ENCODE measurements at places on chromosomes 1 and 21.

DNA sequence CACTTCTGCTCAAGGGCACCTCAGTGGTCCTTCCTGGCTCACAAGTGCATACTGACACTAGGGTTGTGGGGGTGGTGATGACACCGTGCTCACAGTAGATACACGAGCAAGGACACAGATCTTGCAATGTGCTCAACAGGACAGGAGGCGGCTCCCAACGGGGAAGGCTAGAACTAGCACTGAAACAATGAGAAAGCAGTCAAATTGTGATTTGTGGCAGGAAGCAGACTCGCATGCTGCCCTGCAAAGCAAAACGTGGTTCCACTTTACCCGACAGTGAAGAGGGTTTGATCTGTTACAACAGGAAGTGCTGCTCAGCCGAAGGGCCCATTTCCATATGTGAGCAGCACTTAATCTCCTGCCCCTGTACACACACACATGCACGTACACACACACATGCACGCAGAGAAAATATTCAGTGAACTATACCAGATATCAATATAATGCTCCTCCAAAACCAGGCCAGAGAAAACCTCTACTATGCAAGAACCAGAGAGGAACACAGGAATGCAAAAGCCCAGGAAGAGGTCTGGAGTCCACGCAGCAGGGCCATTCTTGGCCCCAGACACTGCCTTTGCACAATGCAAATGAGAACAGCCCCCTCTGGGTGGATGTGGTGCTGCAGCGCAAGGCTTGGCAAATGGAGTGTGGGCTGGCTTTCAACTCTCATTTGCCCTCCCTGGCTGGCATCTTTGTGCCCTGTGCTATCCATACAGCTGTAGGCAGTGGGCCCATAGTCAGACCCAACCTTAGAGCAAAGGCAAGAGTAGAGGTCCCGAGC lies 47.1 kb downstream of the KANK4 start:
- DNase-seq = no peak

- no peak for DNase-seq
These were observed 25.0 kb downstream of the AGPAT3 start for GRCh38 chr21:43890042-43890441.

GRCh38 chr1:160330119-160330518 lies 12.9 kb downstream of the COPA start:
- DNase-seq = no peak

DNA sequence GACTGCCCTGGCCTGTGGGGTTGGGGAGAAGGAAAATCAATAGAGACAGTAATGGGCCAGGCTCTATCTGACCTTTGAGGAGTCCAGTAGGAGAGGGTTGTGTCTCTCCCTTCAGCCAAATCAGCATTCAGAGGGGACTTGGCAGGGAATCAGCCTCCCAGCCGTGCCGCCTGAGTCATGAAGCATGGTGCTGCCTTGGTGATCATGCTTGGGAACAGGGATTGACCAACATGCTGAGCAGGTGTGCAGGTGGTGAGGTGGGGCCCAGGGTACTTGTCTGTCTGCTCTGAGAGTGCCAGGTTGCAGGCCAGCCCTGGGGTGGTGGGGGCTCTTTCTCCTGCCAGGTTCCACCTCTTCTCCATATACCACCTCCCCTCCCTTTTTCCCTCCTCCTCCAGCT lies 58.9 kb upstream of the TLR5 start:
- DNase-seq = no peak

DNA sequence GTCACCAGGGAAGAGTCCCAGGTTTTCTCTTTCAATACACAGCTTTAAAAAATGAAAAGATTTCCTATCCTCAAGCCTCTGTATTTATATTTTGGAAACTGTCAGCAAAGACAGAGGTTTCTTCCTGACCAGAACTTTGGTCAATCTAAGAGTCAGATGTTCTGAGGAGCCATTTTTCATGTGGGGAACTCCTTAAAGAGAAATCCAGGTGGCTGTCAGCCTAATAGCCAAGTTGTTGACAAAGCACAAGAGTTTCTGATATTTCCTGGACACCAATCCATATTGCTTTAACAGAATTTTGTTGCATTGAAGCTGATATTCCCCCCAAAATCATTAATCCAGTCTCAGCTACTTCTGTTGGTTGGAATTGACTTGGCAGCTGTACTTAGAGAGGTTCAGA lies 318.6 kb upstream of the NFIA start:
- DNase-seq = no peak

GRCh38 chr1:39440856-39441255 lies 50.6 kb upstream of the BMP8A start:
- no peak for DNase-seq

DNA sequence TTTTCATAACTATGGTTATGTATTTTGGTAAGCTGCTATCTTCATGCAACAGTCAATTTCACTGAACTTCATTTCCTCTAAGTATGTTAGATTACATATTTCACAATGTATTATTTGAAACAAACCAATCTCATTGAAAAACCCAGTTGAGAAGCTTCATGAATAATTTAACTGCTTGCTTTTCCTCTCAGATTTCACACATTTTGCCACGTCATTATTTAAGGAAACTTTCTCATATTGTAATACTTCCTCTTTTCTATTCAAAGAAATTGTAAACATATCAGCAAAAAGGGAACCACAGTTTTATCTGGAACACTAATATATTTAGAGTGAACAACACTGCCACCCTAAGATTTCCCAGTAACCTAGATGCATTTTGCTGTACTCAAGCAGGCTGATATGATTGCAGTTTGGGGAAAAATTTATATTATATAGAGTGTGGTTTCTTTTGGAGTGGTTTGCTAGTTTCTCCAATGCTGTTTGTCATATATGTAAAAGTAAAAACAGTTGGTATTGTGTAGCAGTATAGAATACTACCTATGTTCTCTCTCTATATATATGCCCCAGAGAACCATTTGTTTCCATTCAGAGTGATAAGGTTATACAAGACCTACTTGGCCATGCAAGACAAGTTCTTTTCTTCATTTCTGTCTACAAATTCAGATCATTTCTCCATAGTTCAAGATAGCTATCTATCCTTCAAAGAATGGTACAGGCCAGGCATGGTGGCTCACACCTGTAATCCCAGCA lies 28.4 kb upstream of the AHCTF1 start:
- DNase-seq = no peak

DNA sequence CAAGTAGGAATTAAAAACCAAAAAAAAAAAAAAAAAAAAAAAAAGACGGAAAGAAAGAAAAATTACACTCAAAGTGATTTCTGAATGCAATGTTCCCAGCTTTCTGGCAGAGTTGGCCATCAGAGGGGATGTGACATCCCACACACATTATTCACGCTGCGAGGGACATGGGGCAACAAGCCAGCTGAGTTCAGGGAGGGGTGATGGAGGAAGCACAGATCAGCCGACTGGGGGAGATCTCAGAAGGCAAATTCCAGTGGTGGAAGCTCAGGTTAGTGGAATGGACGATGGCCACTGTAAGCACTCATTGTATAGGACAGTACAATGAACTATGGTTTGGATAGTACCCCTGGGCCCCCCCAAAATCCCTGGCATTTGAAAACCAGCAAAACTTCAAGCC lies 311.9 kb downstream of the PCP4 start:
- no peak for DNase-seq

DNA sequence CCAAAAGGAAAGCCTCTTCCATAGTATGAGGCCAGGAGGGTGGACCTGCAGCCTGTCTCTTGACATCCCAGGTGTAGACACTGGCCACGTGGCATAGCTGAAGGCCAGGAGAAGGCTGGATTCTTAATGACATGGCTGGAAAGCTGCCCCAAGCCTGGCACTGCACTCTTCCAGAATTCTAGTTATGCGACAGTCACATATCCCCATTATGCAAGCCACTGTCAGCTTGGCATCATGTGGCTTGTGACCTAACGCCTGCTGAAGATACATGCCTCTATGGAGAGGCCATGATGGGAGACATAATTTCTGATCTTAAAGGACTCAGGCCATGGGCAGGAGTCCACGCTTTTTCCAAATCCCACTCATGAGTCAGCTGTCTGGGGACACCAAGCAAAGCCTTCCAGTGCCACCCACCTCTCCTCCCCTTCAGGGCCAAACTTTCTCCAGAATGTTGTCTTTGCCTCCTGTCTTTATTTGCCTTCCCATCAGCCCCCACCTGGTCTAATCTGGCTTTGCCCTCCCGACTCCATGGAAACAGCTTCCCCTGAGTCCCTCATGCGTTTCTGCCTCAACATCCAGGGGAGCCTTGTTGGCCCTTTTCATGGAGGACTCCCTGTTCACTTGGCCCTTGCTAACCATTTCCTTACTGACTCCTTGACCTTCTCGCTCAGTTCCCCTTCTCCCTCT lies 3.0 kb downstream of the PLA2G2A start:
- no peak for DNase-seq

DNA sequence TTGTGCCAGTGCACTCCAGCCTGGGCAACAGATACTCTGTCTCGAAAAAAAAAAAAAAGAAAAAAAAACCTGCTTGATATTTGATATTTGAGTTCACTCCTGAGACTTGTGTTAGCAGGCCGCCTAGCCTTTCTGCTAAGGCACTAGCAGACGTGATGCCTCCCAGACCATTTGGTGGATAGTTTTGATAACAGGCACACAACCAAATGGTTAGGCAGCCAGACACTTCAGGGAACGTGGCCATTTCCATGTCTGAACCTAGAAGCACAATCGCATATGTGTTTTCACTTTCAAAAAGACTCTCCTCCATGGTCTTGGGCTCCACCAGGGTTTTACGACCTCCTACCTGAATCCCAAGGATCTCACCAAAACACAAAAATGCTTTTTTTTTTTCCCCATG lies 1319.5 kb downstream of the BRINP3 start:
- no peak for DNase-seq

GRCh38 chr1:110630839-110631663 lies 24.9 kb upstream of the KCNA2 start:
- peak; percentile 81 for DNase-seq

- no peak for DNase-seq
These were observed 16.1 kb downstream of the ENSA start for GRCh38 chr1:150613061-150613920.

DNA sequence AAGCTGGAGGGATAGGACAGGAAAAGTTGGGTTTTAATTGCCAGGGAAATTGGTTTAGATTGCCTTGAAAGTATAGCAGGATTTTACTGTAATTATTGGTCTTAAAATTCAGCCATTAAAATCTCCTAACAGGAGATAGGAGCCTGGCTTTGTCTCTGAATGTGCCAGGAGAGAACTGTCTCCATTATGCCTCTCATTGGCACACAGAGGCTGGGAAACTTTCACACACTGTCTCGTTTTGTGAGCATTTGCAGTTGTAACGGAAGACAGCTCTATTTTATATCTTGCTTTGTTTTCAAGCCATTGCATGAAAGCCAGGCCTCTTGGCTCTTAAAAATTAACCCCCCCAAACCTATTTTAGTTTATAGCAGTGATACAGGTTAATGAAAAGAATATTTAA lies 12.5 kb downstream of the DNAJC6 start:
- DNase-seq = no peak

GRCh38 chr1:158146165-158146564 lies 34.5 kb upstream of the CD1D start:
- no peak for DNase-seq

DNA sequence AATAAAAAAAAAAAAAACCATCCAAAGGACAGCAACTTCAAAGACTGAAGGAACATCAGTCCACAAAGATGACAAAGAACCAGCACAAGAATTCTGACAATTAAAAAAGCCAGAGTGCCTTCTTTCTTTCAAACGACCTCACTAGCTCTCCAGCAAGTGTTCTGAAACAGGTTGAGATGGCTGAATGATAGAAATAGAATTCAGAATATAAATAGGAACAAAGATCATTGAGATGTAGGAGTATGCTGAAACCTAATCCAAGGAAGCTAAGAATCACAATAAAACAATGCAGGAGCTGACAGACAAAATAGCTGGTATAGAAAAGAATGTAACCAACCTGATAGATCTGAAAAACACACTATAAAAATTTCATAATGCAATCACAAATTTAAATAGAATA lies 218.2 kb downstream of the GIPC2 start:
- no peak for DNase-seq

DNA sequence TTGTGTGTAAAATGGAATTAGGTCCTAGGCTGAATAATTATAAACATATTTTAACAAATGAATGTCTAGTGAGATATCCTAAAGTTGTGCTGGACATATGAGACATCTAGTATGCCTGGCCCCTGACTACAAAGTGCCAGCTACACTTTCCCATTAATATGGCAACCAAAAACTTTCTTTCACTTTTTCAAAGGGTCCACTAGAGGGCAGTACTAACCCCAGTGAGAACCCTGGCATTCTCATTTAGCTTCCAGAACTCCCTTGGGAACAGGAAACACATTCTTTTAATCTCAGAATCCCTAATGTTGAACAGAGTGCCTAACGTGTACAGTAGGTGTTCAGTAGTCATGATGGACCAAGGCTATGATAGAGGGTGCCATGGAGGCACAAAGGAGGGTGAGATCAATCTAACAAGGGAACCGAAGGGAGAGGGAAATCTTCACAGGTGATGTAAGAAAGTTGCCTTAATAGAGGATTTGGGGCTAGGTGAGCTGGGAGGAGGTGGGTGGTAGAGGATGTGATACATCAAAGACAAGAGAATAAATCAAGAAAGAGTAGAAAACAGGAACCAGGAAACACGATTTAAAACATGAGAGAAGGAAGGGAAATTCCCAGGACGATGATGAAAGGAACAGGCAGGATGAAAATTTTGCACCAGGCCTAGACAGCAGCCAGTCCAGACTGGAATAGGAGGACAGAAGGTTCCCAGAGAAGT lies 41.6 kb downstream of the NSL1 start:
- no peak for DNase-seq

GRCh38 chr1:37814252-37814651 lies 6.2 kb upstream of the YRDC start:
- no peak for DNase-seq

DNA sequence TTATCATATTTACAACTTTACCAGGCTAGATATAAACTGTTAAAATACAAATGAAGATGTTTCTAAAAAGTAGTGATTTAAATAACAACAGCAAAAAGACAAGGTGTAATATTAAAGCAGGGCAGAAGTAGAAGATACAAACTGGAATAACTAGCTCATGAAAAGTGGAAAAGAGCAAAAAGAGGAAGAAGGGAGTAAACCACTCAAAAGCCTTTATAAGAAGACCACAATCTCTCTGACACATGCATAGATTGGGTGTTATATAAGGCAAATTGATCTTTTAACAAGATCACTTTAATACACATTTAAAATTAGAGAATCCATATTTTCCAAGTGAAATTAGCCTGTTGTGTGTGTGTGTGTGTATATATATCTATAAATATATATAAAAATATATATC lies 5.0 kb downstream of the DENND1B start:
- DNase-seq = no peak

- no peak for DNase-seq
These were observed 281.0 kb downstream of the PTPRC start for GRCh38 chr1:198919667-198920398.

DNA sequence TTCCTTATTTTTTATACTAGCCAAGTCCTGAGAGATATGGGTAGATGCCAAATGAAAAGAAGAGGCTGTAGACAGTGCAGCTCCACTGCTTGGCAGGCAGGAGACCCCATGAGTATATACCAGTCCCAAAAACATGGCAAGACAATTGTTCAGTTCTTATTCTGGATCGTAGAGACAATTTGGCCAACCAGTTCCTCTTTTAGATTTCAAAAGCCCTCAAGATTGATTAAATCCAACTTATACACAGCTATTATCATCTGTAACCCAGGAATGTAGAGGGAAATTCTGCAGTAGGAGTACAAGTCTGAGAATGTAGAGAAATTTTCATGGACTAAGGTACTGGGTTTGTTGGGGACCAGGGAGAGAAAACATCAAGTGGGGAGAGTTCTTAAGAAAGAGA lies 50.3 kb downstream of the ATP6V1G3 start:
- no peak for DNase-seq

Data from aorta (tissue), 5 donors.